ENCODE measurements at places on chromosomes 6 and 20. TPM values are rescaled to one million over a fixed set of nuclear protein-coding genes. Genes with fewer than 3 reads are reported as not detected.

The SASH1 gene
- total RNA-seq: 6.6 TPM

The FHL5 gene
- total RNA-seq: not detected

The PPP1R3G gene
- total RNA-seq: 0.44 TPM

The NDRG3 gene
- 36.0 TPM for total RNA-seq

The SNAP25 gene
- 0.69 TPM for total RNA-seq

The TBX18 gene
- 10.1 TPM for total RNA-seq
